Bronchial epithelial cell (primary cell): ENCODE measurements at places on chromosomes 1 and 21. TPM values are rescaled to one million over a fixed set of nuclear protein-coding genes. Genes with fewer than 3 reads are reported as not detected.

Gene PLXNA2
- total RNA-seq: 9.0 and 10.0 TPM in 2 replicates

DNA sequence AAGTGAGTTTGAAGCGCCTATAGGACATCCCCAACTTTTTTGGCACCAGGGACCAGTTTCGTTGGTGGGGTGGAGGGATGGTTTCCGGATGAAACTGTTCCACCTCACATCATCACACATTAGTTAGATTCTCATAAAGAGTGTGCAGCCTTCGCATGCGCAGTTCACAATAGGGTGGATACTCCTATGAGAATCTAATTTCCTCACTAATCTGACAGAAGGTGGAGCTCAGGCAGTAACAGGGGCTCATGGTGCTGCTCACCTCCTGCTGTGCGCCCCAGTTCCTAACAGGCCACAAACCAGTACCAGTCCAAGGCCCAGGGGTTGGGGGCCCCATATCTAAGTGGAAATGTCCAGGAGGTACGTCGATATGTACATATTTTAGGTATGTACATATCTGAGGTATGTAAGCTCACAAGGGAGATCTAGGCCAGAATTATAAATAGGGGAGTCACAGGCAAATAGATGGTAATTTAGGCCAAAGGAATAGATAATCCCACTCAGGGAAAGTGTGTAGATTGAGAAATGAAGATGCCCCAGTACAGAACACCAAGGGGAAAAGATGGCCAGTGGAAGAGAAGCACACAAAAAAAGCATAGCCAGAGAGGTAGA, 27.5 kb upstream of the RASAL2 start:
- DNase-seq: no peak

DNA sequence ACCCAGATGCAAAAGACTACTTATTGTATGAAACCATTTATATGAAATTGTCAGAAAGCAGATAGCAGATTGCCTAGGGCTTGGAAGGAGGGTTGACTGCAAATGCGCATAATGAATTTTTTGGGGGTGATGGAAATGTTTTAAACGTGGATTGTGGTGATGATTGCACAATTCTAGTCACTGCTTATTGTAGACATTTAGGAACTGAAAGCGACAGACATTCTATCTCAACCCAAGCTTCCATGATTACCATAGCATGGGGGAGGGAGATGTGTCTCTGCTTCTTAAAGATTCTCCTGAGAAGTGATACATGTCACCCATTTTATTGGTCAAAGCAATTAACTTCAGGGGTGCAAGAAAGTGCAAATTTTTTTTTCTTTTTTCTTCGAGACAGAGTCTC, 2.8 kb upstream of the MTF2 start:
- DNase-seq: no peak

GRCh38 chr1:50978144-50978851, 8.3 kb downstream of the CDKN2C start:
- DNase-seq: peak; percentile 17
